Brain microvascular endothelial cell (primary cell): ENCODE measurements at places on chromosomes 7 and 10.

DNA sequence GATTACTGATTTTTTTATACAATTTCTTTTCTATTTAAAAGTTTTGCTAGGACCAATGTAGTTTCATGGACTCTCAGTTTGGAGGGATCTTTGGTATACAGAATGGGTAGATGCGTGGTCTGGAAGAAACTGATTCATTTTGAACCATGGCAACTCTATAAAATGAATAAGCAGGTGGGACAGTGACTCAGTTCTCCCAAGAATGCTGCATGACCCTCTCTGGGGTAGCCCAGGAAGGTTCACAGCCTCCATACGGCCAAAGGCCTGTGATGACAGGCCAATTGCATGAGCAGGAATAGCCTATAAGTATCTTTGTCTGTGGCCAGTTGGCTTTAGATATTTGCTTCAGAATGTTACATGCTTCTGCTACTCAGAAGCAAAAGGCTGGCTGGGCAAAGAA lies 113.3 kb upstream of the RSU1 start:
- no peak for DNase-seq

GRCh38 chr10:3045471-3046209 lies 21.7 kb upstream of the PFKP start:
- peak; percentile 70 for DNase-seq

- DNase-seq: peak; percentile 21
Measured at GRCh38 chr7:87225696-87226095, 6.2 kb upstream of the TMEM243 start.

- no peak for DNase-seq
Measured at GRCh38 chr10:118624747-118625146, 29.3 kb upstream of the PRLHR start.

DNA sequence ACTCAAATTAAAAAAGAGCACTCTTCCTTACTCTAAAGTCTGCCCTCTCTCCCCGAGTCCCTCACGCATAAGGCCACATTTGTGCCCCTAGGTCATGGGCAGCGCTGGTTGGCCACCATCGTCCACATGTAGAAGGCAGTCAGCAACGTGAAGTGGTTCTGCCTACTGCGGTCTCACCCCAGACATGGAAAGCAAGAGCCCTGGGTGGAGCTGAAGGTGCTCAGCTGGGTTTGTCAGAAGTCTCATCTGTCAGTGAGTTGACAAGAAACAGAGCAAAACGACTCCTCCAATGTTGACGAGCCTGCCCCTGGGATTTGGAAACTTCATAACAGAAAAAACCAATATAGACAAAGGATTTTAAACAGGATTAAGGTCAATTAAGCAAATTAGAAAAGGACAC lies 192.3 kb upstream of the PRSS58 start:
- DNase-seq: no peak

DNA sequence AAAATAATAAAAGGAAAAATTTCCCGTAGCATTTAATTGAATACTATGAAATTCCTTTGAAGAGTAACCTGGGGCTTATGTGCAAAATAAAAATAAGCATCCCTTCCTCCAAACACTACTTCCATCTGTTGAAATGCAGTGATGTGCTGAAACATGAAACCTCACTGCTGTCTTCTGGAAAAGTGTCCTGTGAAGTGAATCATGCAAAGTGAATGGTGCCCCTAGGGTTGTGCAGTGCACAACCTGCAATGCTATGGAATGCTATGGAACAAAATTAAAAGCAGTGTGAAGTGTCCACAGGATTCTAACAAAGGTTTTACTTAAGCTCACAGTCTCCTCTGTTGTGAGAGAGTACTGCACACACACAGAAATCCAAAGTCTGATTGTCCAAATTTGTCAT lies 480.9 kb downstream of the ETV1 start:
- DNase-seq: no peak

DNA sequence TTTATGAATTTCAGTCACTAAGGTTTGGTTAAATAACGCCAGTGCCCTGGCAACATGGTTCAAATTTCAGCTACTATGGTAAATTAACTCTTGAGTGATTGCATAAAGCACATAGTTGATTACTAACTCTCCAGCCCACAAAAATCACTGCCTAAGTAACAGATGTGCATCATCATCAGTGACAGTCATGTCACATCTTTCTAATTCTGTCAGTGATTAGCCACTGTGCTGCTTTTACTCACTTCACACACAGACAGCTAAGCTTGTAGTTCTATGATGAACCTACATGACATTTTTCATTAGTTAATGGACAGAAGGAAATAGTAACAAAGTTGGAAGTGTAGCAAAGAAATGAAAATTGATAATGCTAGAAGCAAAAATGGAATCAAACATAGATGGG lies 108.9 kb downstream of the DNAH11 start:
- DNase-seq: no peak

- no peak for DNase-seq
Measured at GRCh38 chr10:12697764-12698163, 303.7 kb downstream of the CCDC3 start.

GRCh38 chr10:70066190-70066589 lies 13.5 kb downstream of the MACROH2A2 start:
- no peak for DNase-seq

DNA sequence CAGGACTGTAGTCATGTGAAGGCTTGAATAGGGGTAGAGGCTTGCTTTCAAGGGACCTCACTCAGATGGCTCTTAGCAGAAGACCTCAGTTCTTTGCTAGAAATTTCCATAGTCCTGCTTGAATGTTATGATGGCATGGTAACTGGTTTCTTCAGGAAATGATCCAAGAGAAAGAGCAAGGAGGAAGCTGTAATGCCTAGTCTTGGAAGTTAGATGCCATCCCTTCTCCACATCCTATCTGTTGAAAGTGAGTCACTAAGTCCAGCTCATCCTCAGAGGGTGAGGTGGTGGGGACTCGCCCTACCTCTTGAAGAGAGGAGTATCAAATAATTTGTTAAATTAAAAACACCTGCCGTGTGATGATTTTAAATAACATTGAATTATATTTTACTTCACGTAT lies 4.6 kb downstream of the MGAM start:
- DNase-seq: no peak

GRCh38 chr7:932651-932975 lies 21.9 kb downstream of the ADAP1 start:
- no peak for DNase-seq

DNA sequence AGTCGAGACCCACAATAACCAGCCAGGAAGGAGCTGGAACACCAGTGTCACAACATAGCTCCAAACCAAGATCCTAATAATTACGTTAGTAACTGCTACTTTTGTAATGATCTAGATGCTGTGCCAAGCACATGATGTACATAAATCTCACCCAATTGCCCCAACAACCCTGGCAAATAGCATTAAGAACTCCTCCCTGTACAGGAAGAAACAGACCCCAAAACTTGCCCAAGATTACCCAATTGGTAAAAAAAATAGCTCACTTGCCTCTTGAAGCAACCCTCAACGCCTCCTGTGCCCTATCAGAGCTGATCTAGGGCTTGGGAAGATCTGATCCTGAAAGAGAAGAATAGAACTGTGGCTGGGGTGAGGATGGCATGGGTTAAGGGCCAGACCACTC lies 628.7 kb upstream of the AUTS2 start:
- no peak for DNase-seq

- DNase-seq: no peak
Measured at GRCh38 chr10:58360412-58361004, 24.7 kb upstream of the TFAM start.

- DNase-seq: peak; percentile 22
Measured at GRCh38 chr10:21285742-21286331, 239.6 kb downstream of the SKIDA1 start.

DNA sequence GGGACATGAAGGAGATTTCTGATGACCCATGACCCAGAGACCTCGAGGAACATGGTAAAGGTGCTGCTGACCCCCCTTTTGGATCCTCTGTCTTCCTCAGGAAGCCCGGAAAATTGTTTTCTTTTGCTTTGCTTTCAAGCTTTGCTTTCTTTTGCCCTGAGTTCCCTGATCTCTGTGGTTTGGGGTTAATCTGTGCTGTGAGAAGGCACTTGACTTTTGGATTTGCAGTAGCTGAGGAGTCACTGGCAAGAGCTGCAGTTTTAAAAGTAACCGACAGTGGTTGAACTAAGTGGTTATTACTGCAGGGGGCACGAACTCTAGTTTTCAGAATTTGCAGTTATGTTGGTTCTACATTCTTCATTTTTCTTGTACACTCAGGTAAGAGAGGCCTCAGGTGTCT lies 53.0 kb downstream of the PDZD8 start:
- peak; percentile 24 for DNase-seq

DNA sequence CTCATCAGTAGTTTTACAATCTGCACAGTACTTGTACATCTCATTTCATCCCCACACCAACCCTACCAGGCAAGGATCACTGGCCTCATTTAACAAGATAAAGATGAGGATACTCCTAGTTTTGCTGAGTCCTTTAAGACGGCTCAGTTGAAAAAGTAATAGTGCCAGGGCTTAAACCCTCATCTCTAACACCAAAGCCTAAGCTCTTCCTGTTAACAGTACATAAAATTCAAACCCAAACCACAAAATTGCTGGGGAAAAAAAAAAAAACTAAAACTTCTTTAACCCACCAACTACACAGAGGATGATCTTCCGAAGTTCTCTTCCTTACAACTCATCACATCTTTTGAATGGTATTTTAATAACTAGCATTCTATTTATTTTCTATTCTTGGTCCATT lies 1.3 kb downstream of the SAR1A start:
- DNase-seq: no peak

GRCh38 chr10:68142761-68143160 lies 33.5 kb downstream of the MYPN start:
- no peak for DNase-seq

- DNase-seq: no peak
Measured at GRCh38 chr7:37369906-37370305, 78.8 kb downstream of the ELMO1 start.

DNA sequence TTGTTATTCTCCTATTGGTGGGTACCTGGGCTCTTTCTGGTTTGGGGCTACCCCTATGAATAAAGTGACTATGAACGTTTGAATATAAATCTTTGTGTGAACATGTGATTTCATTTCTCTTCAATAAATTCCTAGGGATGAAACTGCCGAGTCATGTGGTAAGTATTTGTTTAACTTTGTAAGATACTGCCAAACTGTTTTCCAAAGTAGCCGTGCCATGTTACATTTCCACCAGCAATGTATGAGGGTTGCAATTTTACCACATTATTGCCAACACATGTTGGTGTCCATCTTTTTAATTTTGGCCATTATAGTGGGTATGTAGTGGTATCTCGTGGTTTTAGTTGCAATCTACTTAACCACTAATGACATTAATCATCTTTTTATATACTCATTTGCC lies 94.7 kb downstream of the ZNRF2 start:
- no peak for DNase-seq

DNA sequence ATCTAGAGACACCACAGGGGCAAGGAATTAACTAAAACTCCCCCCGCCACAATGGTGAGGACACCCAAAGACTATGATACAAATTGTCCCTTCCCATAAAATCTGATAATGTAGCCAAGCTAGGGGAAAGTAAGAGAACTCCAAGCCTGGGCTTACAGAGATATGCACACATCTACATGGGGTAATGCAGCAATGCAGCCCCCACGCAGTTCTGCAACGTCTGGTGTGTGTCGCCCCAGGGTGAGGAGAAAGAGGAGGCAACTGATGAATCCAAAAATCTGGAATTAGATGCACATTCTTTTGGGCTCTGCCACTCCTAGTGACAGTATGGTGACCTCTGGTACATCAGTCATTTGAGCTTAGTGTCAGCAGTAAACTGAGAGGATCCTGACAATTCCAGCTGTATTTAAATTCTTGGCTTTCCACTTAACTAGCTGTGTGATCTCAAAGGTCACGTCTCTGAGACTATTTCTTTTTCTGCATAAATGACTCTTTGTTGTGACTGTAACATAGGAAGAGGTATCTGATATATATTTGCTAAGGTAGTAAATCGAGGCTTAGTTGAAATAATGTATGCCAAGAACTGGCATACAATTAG lies 51.5 kb downstream of the PIP4K2A start:
- no peak for DNase-seq

GRCh38 chr7:114786455-114786854 lies 135.4 kb upstream of the MDFIC start:
- DNase-seq: no peak

GRCh38 chr7:14275356-14275755 lies 285.9 kb upstream of the ETV1 start:
- no peak for DNase-seq

GRCh38 chr10:106925191-106925590 lies 239.3 kb downstream of the SORCS1 start:
- DNase-seq: no peak

GRCh38 chr10:71039551-71039950 lies 151.2 kb upstream of the PCBD1 start:
- no peak for DNase-seq

GRCh38 chr7:93861325-93861949 lies 29.1 kb downstream of the TFPI2 start:
- no peak for DNase-seq

DNA sequence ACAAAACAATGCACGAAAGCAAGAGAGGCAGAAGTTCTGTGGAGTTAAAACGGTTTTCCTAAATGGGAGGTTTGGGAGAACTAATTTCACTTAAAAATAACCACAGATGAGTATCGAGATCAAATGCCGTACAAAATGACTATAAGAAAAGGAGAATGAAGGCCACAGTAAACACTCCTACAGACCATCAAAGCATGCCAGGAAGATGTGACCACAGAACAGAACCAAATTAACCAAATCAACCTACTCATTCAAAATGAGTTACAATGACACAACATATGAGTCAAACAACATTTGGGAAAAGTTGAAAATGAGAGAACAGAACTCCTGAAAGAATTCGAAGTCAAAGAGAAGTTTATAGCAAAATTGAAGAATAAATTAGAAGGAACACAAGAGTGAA lies 24.3 kb upstream of the DOCK1 start:
- DNase-seq: no peak

- no peak for DNase-seq
Measured at GRCh38 chr7:105480931-105481330, 41.1 kb downstream of the PUS7 start.

- no peak for DNase-seq
Measured at GRCh38 chr10:111037858-111038257, 39.0 kb upstream of the ADRA2A start.

DNA sequence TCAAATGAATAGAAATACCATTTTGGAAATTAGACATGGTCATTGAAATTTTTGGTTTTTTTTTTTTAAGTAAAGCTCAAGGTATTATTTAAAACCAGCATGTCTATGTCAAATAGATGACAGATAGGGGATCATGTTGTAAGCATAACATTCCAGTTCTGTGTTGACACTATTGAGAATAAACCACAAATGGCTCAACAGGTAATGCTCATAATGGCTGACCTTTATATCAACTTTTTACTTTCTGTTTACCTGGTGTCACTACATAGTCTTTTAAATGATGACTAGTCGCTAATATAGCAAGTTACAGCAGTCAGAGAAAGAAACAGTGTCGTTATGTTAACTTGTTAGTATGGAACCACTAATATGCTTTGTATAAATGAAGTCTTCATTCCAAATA lies 616.0 kb downstream of the GATA3 start:
- no peak for DNase-seq
